ENCODE measurements at places on chromosomes 4 and X.

DNA sequence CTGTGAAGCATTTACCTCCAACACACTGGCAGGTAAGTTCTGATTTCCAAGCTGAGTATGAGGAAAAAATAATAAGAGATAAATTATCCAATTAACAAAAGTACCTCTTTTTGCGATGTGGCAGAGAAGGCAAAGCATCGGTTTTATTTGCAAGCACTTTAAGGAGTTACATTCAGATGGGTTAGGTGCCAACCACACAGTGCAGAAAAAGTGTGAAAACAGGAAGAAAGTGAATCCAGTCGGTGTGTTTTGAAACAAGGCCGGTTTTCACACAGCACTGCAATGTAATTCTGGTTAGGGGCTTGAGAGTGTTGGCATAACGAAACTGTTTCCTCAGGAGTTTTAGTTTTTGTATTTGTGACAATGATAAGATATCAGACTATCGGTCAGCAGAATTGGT lies 130.8 kb upstream of the PDLIM3 start:
- no peak for DNase-seq

GRCh38 chr4:75919920-75920319 lies 17.7 kb upstream of the PPEF2 start:
- no peak for DNase-seq

GRCh38 chr4:153497988-153498967 lies 32.1 kb downstream of the TMEM131L start:
- no peak for DNase-seq

DNA sequence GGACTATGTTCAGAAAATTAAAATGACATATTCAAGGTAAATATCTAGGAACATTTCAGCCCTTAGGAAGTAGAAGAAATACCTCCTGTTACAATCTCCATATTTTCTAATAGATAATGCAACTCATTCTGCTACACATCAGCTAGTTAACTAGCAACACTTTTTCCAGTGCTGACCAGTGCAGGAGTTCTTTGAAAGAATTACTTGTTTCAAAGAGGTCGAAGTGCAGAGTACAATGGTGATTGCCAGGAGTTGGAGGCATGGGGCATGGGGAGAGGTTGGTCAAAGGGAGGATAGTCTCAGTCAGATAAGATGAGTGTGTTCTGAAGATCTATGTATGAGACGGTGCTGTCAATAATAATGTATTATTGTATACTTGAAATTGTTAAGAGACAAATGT lies 53.1 kb downstream of the MTNR1A start:
- no peak for DNase-seq

- no peak for DNase-seq
Measured at GRCh38 chrX:16239211-16239610, 71.9 kb downstream of the MAGEB17 start.

Measured in bone marrow (tissue), 2 donors.